ENCODE measurements at places on chromosomes 4 and X. TPM values are rescaled to one million over a fixed set of nuclear protein-coding genes. Genes with fewer than 3 reads are reported as not detected.

Gene SULT1B1
- 0.64 TPM for total RNA-seq

Gene TLR10
- total RNA-seq, result 0.26 TPM

Gene DDX60
- total RNA-seq, result 22.2 TPM

Gene IL2
- total RNA-seq, result 37.7 TPM

Gene MAGEA2
- not detected for total RNA-seq

Gene VCX
- total RNA-seq, result not detected

Gene C4orf36
- not detected for total RNA-seq

DNA sequence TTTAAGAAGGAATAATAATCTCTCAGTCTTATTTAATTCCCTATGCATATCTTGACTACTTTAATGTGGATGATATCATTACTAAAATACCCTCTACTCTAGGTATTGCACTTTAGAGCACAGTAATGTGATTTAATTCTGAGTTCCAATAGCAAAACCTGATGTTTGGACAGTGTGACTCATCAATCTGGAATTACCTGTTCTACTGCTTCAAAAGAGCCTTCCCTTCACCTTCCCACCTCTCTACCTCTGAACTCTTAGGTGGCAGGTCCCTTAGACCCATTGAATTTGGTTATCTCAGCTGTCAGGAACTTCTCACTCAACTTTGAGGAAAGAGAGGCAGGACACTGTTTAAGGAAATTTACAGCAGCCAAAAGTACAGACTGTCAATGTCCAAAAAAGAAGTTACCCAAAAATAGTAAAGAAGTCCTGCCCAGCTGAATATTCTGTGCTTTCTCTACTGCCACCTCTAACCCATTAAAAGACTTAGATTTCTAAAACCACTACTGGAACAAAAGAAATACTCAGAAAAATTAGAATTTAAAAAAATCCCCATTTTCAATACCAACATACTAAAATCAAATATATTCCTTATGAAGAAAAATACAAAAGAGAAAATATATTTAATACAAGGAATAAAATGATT is 123.1 kb upstream of the GPM6A start:
- DNase-seq, result no peak

DNA sequence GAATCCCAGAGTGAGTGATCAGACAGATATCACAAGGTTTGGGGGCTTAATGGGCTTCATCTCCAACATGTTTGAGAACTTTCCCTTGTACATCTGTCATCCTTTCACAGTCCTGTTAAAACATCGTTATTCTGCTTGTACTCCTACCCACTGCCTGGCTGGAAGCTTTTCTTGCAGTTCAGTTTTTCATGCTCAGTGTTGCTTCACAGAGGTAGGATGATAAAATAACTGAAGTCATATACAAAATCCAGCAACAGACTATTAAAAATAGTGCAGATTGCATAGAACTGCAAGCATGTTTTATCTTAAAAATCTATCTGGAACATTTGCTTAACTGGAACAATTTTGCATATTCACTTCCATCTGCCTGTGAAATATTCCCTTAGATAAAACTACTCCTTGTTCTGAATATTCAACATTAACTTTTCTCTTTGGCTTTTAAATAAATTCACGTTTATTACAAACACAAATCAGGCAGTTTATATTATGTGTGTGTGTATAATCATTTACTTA is 579.6 kb upstream of the IGFBP7 start:
- DNase-seq, result no peak

DNA sequence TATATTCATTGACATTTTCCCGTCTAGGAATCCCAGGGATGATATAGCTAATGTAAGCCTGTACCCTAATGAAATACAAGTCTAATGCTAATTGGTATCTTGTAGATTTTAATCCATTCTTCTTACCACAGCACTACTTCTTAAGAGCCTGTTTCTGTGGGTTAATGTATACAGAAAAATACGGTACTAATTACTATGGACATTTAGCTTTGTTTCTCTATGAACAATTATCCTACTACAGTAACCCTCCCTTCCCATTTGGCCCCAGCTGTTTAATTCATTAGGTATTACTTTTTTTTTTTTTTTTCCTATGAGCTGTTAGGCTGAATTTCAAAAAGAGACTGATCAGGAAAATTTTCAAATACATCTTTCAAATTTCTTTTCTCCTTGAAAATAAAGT is 245.1 kb upstream of the SLC7A11 start:
- DNase-seq, result no peak

GRCh38 chr4:143224255-143224654 is 39.5 kb downstream of the USP38 start:
- DNase-seq, result no peak

- peak; percentile 76 for DNase-seq
Observed at GRCh38 chr4:140094438-140095420, 59.3 kb downstream of the MAML3 start.

- no peak for DNase-seq
Observed at GRCh38 chr4:81919223-81919622, 447.5 kb upstream of the RASGEF1B start.

- no peak for DNase-seq
Observed at GRCh38 chrX:134161162-134161561, 75.8 kb upstream of the CCDC160 start.

DNA sequence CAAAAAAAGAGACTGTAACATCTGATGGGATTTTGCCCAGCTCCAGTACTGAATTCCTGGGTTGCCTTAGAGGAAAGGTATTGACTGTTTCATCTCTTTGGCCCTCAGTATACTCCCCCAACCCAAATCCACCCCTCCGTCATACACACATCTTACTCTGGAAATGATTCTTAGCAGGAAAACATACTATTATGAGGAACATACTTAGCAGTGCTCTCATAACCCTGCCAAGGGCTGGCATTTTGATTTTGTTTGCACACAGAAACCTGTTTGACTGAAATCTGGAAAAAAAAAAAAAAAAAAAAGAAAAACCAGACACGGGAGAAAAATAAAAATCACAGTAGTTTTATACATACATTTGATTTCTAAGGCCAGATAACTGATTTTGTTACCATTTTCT is 19.4 kb upstream of the AR start:
- DNase-seq, result no peak

DNA sequence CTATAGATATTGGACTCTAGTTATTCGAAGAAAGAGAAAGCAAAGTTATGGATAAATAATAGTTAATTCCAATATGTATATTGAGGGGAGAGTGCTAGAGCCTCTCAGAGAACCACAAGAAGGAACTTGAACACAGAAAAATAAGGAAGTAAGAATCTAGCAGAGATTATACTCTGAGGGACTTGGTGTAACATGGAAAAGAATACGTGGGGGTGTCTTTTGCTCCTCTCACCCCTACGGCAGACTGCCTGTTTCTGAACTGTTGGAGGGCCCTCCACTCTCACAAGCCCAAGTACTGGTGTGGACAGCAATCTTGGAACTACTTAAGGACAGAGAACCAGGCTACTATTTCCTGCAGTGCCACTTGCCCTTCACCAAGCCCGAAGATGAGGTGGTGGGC is 1174.4 kb upstream of the PCDH10 start:
- no peak for DNase-seq

GRCh38 chr4:57095245-57095644 is 14.9 kb downstream of the IGFBP7 start:
- DNase-seq, result no peak

GRCh38 chr4:167443841-167444240 is 209.5 kb upstream of the SPOCK3 start:
- no peak for DNase-seq

- peak; percentile 78 for DNase-seq
Observed at GRCh38 chr4:153466081-153466948, at the start of gene TMEM131L. TMEM131L (plus strand) TSS chr4:153466360; CDS start chr4:153466398, 38 bp downstream.

- no peak for DNase-seq
Observed at GRCh38 chr4:10495651-10496050, 38.4 kb upstream of the ZNF518B start.

GRCh38 chr4:163959932-163960331 is 465.4 kb downstream of the TMA16 start:
- DNase-seq, result no peak

- DNase-seq, result no peak
Observed at GRCh38 chr4:56773346-56773745, 48.2 kb downstream of the SPINK2 start.

DNA sequence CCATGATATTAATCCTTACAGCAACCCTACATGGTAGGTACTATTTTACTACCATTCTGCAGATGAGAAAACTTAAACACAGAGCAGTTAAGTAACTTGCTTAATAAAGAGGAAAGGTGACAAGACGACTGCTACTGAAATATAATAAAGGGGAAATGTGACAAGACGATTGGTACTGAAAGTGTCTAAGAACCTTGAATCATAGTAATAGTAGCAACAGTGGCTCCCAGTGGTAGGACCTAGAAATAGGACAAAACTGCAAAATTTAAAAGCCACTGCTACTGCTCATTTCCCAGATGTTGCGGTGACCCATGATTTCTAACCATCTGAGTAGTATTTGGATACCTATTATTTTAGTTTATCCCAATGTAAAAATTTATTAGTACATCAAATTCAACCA is 89.5 kb downstream of the TASL start:
- no peak for DNase-seq

- no peak for DNase-seq
Observed at GRCh38 chr4:102551958-102552565, 50.9 kb downstream of the NFKB1 start.
